Activated CD4-positive, alpha-beta T cell treated with anti-CD3 and anti-CD28 coated beads, Interleukin-2, amount 50 U/mL, for 24 hours (primary cell): ENCODE measurements at places on chromosomes 5 and 9.

DNA sequence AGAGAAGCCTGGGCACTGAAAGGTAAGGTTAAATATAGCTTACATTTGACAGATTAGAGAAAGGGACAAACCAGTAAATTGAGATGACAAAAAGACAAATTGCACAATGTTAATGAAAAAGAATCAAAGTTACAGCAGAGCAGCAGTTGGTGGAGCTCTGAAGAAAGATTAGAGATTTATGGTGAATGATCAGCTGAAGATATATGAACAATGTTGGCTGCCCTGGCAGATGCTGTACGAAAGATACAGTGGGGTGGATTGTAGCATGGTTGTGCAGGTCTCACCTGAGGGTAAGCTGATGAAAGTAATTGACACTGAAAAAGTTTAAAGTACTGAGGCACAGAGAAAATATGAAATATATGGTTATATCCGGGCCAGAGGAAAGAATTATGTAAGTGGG lies 492.1 kb downstream of the ARHGEF28 start:
- no peak for DNase-seq

DNA sequence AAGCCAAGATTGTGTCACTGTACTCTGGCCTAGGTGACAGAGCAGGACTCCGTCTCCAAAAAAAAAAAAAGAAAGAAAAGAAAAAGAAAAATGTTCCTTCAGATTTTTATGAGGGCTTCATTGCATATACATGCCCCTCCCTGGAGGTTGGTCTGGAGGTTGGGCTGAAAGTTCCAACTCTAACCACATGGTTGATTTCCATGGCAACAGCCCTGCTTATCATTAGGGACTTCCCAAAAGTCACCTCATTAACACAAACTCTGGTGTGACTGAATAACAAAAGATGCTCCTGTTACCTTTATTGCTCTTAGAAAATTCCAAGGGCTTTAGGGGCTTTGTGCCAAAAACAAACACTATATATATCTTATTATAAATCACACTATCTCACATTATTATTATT lies 113.8 kb downstream of the TMC1 start:
- no peak for DNase-seq

GRCh38 chr9:5489630-5490490 lies 20.5 kb upstream of the PDCD1LG2 start:
- no peak for DNase-seq

DNA sequence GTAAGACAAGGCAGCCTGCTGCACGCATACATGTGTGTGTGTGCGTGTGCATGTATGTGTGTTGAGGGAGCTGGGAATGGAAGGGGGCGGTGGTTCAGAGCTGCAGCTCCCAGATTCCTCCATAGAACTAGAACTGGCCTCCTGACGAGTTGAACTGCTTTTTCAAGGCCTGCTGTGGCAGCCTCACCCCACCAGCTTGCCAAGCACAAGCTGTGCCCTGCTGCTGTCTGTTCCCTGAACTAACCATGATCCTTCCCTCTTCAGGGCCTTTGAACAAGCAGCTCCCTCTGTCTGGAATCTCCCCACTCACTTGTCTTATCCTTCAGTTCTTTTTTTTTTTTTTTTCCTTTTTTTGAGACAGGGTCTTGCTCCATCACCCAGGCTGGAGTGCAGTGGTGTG lies 22.6 kb downstream of the LRSAM1 start:
- DNase-seq, result no peak

- DNase-seq, result no peak
Observed at GRCh38 chr5:103487822-103488493, 74.6 kb downstream of the NUDT12 start.

GRCh38 chr5:43305948-43306565 lies 7.2 kb downstream of the HMGCS1 start:
- DNase-seq, result no peak

DNA sequence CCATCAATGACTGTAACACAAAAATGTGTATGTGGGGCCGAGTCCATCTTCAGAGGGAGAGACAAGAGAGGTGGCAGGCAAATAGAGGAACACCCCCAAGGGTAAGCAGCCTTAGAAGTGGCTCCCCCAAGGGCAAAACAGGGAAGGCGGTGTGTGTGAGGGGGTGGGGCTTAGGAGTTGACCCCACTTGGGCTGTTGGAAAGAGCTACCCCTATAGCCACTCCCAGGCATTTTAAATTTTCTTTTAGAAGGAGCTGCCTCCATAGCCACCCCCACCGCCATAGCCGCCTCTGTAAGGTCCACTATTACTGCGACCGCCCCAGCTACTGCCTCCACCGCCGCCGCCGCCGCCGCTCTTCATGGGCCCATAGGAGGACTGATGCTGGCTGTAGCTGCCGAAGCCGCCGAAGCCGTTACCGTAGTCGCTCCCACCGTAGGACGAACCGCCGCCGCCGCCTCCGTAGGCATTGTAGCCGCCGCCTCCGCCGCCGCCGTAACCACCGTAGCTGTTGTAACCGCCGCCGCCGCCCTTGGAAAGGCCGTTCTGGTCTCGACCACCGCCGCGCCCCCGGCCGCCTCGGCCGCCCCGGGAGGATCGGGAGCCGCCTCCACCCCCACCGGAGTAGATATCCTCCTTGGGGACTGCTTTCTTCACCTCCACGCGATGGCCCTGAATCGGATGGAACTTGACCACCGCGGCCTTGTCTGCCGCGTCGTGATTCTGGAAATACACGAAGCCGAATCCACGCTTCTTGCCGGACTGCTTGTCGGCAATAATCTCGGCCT lies 1.1 kb downstream of the HNRNPA0 start:
- DNase-seq, result peak; percentile 21

DNA sequence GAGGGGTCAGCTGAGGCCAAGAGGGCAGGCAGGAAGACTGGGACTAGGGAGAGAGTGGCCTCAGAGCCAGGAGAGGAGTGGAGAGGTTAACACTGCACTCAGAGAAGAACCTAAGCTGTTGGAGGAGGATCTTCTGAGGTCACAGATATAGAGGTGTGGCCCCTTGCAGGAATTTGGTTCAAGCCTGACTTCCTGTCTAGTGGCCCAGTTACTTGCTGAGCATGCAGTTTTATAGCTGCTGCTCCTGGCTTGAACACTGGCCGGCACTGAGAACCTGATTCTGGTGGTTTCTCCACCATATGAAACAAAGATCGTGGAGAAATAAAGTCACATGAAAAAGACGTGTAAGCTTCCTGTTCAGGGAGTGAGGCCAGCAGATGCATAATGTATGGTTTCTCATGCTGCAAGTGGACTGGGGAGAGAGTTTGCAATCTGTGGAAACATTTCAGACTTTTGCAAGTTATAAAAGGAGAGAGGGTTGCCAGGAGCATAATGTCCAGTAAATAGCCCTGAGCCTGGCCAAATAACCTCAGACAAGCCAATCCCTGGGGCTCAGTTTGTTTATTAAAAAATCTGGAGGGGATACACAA lies 82.6 kb downstream of the GALNT10 start:
- no peak for DNase-seq

DNA sequence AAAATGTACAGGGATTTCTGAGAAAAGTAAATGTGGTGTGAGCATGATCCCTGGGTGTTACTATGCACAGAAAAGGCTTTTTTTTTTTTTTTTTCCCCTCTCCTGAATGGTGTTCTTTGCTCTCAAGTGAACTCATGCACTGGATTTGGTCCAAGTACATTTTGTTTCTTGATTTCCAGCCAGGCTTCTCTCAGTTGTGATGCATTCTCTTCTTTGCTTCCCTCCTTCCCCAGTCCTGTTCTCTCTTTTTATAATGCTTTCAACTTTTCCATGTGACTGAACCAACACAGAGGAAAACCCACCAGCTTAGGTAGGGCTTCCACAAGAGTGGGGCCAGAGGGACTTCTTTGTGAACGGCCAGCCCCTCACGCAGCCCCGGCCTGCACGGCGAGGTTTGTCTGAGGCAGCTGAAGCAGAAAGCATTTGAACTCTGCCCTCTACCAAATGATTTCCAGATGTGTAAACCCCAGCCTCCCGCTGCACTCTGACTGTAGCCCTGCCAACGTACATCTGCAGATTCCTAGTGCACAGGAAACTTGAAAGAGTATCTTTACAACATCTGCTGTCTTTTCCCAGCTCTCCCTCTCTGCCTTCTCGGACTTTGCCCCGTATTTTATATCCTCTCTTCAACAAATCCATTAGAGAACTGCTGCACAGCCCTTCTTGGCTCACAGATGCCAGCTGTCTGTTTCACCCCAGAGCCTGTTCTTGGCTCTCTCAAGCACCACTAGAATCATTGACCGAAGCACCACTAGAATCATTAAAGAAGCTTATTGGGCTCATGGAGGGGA lies 71.8 kb upstream of the CD180 start:
- no peak for DNase-seq

GRCh38 chr5:124030043-124030491 lies 518.1 kb downstream of the CSNK1G3 start:
- DNase-seq, result no peak

- no peak for DNase-seq
Observed at GRCh38 chr5:35229076-35230037, 930 bp downstream of the PRLR start.

- no peak for DNase-seq
Observed at GRCh38 chr9:77592476-77592875, 55.6 kb downstream of the GNA14 start.

- no peak for DNase-seq
Observed at GRCh38 chr9:92501671-92502393, 19.5 kb upstream of the ASPN start.

- DNase-seq, result peak; percentile 45
Observed at GRCh38 chr9:21110708-21111576, 30.7 kb downstream of the IFNW1 start.

DNA sequence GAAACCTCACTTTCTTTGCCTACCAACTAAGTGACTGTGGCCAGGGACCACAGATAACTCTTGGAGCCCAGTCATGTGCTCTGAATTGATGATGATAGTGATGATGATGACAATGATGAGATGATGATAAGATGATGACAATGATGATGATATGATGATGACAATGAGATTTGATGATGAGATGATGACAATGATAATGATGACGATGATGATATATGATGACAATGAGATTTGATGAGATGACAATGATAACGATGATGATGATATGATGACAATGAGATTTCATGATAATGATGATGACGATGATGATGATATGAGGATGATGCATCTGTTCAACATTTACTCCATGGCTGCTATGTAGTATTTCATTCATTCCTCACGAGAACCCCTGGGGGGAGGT lies 213.0 kb downstream of the ERCC6L2 start:
- no peak for DNase-seq

DNA sequence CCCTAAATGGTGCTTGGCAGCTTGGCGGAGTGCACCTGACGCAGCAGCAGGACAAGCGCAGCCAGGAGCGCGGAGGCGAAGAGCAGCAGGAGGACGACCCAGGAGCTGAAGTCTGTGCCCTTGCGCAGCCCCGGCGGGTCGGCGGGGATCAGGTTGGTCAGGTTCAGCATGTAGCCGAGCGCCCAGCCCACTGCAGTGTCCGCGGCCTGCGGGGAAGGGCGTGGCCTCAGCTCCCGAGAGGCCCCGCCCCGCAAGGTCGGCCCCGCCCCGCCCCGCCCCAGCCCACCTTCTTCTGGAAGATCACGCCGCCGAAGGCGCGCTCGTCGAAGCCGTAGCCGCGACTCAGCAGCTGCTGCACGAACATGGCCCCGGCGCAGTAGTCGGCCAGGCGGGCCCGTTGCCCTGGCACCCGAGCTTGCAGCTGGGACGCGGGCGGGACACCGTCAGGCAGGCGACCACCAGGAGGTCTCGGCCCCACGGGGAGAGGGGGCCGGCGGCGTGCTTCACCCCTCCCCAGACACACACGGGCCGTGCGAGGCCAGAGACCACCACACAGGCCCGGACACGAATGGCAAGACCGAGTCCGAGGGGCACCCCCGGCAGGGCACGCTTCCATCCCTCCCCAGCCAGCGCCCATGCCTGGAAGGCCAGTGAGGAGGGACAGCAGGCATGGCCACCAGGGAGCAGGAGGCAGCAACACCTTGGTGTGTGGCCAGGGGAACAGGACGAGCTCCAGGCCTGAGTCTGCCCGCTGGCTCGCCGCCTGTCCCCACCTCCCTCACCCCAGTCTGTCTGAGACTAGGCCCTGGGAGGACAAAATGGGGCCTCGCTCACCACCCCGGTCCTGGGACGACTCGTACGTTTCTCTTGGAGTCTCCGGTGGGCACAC lies 2.9 kb upstream of the NPDC1 start:
- no peak for DNase-seq

GRCh38 chr5:120122703-120123102 lies 341.4 kb upstream of the PRR16 start:
- no peak for DNase-seq

- no peak for DNase-seq
Observed at GRCh38 chr9:69637817-69638200, 34.4 kb downstream of the APBA1 start.

GRCh38 chr9:129620669-129621295 lies at the start of gene C9orf50:
Gene C9orf50 (minus strand): TSS chr9:129621101. CDS start chr9:129620574, 527 bp downstream.
- no peak for DNase-seq

DNA sequence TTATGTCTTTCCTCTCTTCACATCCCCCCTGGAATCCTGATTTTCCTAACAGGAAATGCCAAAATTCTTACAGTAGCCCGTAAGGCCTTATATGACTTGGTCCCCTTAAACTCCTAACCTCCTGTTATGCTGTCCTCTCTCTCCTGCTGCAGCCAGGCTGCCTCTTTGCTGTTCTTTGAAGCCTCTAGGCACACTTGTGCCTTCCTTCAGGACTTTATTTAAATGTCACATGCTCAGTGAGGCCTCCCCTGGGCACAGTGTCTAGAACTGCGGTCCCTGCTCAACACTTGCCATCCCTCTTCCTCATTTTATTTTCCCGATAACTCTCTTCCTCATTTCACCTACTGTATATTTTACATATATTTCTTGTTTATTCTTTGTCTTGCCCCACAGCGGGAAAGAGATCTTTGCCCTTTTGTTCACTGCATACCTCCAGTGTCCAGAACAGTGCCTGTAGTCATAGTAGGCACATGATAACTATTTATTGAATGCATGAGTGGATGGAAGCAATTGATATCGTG lies 5.5 kb upstream of the SHB start:
- DNase-seq, result no peak

DNA sequence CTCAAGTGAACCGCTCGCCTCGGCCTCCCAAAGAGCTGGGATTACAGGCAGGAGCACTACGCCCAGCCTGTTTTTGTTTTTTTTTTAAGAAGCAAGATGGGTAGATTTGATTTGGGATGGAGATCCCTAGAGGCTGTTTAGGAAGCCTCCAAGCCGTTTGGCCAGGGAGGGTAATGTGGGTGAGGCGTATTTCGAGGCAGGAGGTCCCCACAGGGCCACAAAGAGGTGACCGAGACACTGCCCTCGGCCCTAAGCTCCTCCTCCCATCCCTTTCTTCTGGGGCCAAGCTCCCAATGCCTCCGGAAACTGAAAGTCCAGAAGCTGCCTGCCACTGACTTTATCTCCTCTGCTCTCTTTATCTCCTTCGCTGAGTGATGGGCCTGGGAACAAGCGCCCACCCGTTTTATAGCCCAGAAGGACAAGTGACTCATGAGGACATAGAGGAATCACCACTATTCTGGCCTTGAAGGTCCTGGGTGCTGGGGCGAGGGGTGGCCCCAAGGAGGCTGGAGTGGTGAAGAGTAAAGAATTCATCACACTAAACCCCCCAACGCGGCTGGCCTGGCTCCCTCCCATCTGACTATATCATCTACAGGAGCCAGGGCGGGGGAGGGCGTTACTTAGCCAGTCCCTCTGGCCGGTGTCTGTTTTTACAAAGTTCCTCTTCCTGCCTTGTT lies 2.0 kb upstream of the RALGDS start:
- no peak for DNase-seq

- DNase-seq, result no peak
Observed at GRCh38 chr5:122220511-122220910, 91.2 kb downstream of the ZNF474 start.

- no peak for DNase-seq
Observed at GRCh38 chr5:6505416-6505755, 56.7 kb downstream of the UBE2QL1 start.
